ENCODE measurements at places on chromosomes 1 and 21. TPM values are rescaled to one million over a fixed set of nuclear protein-coding genes. Genes with fewer than 3 reads are reported as not detected.

- no peaks in the 10 kb centered on the region for H3K27me3 ChIP-seq
- no peaks in the 10 kb centered on the region for H3K36me3 ChIP-seq
- peak; percentile 58 for DNase-seq
- no peak overlapping the region for H3K4me3 ChIP-seq
- no peak overlapping the region for H3K27ac ChIP-seq
Observed at GRCh38 chr1:246012341-246012740, 494.7 kb downstream of the SMYD3 start.

GRCh38 chr1:12081648-12082396 lies 18.7 kb downstream of the TNFRSF8 start:
- peaks cover 48% of the 10 kb centered on the region for H3K36me3 ChIP-seq
- no peak for DNase-seq
- H3K4me3 ChIP-seq = peak overlapping the region; percentile 47
- H3K4me1 ChIP-seq = peaks cover 41% of the 10 kb centered on the region
- H3K27me3 ChIP-seq = no peaks in the 10 kb centered on the region
- H3K27ac ChIP-seq = peak overlapping the region; percentile 69

- H3K27ac ChIP-seq = no peak overlapping the region
- H3K4me3 ChIP-seq = no peak overlapping the region
- no peaks in the 10 kb centered on the region for H3K4me1 ChIP-seq
- H3K27me3 ChIP-seq = peaks cover 2% of the 10 kb centered on the region
- H3K36me3 ChIP-seq = no peaks in the 10 kb centered on the region
Observed at GRCh38 chr1:208551633-208552320, 307.6 kb upstream of the PLXNA2 start.

- peaks cover 6% of the 10 kb centered on the region for H3K27me3 ChIP-seq
- DNase-seq = no peak
- H3K4me3 ChIP-seq = no peak overlapping the region
- H3K4me1 ChIP-seq = peaks cover 2% of the 10 kb centered on the region
Observed at GRCh38 chr1:91778964-91779363, 107.0 kb downstream of the TGFBR3 start.

DNA sequence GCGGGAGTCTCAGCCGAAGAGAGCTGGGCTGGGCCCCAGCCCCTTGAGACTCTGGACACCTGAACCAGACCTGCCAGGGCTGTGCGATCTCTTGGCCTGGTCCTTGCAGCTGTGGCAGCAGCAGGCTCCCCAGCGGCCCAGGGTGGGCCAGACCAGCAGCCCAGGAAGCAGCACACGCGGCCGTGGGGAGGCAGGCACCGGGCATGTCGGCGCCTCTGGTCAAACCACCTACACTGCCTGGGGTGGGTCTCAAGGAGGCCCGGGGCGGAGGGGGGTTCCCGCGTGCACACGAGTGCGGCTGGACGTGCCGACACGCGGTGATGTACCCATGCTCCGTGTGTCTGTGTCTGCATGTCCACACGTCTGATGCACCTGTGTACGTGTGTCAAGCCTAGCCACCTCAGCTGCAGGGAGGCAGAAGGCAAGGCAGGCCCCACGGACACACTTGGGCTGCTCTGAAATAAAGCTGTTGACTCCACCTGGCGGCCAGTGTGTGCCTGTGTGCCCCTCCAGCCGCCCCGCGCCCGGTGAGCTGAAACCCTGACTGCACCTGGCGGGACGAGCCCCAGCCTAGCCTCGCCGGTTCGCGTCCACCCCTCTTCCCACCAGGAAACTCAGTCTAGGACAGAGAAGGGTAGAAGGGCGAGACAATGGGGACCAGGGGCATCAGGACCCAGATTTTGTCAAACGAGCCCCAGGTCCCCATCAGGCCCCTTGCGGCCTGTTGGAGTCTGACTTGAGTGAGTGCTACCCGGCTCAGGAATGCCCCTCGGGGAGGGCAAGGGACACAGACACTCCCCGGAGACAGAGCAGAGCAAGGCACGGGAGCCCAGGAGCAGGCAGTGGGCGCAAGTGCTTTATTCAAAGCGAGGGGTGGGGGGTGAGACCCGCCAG lies 11.6 kb downstream of the SCNN1D start:
- no peak overlapping the region for H3K27ac ChIP-seq
- DNase-seq = peak; percentile 89
- H3K4me3 ChIP-seq = no peak overlapping the region
- H3K36me3 ChIP-seq = peaks cover 2% of the 10 kb centered on the region
- no peaks in the 10 kb centered on the region for H3K27me3 ChIP-seq

DNA sequence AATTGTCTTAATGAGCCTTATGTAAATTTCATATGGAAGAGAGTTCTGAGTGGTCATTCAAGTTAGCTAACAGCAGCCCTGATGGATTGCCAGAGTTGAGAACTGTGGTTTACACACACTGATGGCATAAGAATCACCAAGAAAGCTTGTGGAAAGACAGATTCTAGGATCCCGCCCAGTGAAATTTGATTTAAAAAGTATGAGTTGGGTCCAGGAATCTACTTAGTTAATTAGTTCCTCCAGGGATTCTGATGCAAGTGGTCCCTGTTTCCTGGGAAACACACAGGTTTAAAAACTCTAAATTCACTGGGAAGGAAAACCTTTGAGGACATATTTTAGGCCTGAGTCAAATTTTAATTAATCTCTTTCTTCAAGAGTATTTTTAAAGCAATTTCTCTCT lies 144.3 kb downstream of the NTPCR start:
- no peak overlapping the region for H3K4me3 ChIP-seq
- peaks cover 15% of the 10 kb centered on the region for H3K36me3 ChIP-seq
- peak; percentile 23 for DNase-seq
- no peaks in the 10 kb centered on the region for H3K27me3 ChIP-seq
- H3K27ac ChIP-seq = no peak overlapping the region

DNA sequence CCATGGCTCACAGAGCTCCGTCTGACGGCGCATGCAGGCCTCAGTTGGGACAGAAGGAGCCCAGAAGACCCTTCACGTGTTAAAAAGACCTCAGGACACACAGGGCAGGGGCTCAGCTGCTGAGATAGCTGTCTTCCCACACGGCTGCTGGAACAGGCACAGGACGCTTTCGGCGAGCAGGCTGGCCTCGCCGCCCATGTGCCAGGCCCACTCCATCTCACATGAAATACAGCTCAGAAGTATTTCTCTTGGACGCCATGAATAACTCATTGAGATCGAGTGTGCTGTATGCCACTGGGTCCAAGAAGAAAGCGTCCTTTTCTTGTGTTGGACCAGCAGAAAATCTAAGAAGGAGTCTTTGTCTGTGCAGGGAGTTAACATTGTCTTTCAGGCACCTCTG lies 69.6 kb downstream of the SIM2 start:
- DNase-seq = no peak
- no peak overlapping the region for H3K4me3 ChIP-seq
- no peaks in the 10 kb centered on the region for H3K36me3 ChIP-seq
- H3K27me3 ChIP-seq = no peaks in the 10 kb centered on the region
- no peaks in the 10 kb centered on the region for H3K4me1 ChIP-seq
- no peak overlapping the region for H3K27ac ChIP-seq

DNA sequence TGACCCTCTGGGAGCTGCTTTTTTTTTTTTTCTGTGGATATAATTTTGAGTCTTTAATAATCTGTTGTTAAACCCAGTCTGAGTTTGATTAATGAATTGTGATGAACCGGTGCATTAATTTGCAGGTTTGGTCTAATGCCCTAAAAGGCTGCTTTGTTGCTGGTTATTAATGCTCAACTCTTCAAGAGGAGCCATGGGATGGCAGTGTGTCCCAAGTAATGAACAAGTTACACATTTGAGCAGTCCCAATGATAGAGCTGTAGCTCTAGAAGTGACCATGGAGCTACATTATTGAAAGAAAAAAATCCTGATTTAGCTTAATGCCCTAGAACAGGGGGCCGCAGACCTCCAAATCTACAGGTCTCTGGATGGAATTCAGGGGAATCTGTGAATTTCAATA lies 53.1 kb downstream of the RWDD3 start:
- H3K27me3 ChIP-seq = no peaks in the 10 kb centered on the region
- no peaks in the 10 kb centered on the region for H3K4me1 ChIP-seq
- H3K36me3 ChIP-seq = no peaks in the 10 kb centered on the region
- H3K27ac ChIP-seq = no peak overlapping the region
- H3K4me3 ChIP-seq = no peak overlapping the region
- DNase-seq = no peak

- H3K27me3 ChIP-seq = peaks cover 5% of the 10 kb centered on the region
- H3K27ac ChIP-seq = no peak overlapping the region
- H3K4me3 ChIP-seq = no peak overlapping the region
- peaks cover 13% of the 10 kb centered on the region for H3K4me1 ChIP-seq
- peaks cover 3% of the 10 kb centered on the region for H3K36me3 ChIP-seq
- DNase-seq = no peak
Observed at GRCh38 chr1:91498035-91498434, 2.6 kb upstream of the CDC7 start.

DNA sequence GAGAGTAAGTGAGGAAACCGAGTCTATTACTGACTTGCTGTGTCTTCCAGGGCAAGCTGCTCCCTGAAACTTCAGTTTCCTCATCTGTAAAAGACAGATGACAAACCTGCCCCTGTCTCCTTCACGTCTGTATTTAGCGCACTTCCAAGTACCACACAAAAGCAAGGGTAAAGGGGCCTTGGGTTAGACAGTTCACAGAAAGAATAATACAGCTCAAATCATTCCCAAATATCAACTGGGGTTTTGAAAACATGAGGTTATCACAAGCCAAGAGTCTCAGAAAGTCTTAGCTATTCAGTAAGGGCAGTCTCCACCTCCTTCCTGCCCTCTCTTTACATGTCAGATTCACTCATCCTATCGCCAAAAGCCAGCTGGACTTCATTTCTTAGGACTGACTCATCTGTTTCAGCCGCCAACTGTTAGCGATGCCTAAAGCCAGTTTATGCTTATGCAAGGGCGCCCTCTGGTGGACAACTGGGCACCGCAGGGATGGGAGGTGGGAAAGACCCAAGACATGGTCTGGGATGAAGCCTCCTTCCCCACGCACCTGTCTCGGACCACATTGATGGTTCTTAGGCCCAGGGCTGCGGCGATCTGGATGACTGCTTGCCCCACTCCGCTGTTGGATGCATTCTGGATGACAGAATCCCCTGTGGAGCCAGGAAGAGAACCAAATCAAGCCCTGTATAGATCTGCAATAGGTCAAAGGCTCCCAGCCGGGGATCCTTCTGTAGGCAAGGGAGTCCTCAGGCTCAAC lies 21.1 kb upstream of the SRSF4 start:
- no peak overlapping the region for H3K4me3 ChIP-seq
- no peaks in the 10 kb centered on the region for H3K27me3 ChIP-seq

GRCh38 chr1:61370177-61370912 lies 288.0 kb downstream of the NFIA start:
- H3K4me3 ChIP-seq = no peak overlapping the region
- H3K36me3 ChIP-seq = no peaks in the 10 kb centered on the region
- H3K27ac ChIP-seq = no peak overlapping the region
- no peak for DNase-seq
- peaks cover 8% of the 10 kb centered on the region for H3K27me3 ChIP-seq

- no peaks in the 10 kb centered on the region for H3K4me1 ChIP-seq
- H3K36me3 ChIP-seq = no peaks in the 10 kb centered on the region
- no peak for DNase-seq
- H3K27ac ChIP-seq = no peak overlapping the region
Observed at GRCh38 chr1:230463326-230463725, 37.2 kb upstream of the PGBD5 start.

GRCh38 chr1:173424782-173425407 lies 52.2 kb upstream of the PRDX6 start:
- H3K27ac ChIP-seq = no peak overlapping the region
- H3K27me3 ChIP-seq = no peaks in the 10 kb centered on the region
- H3K4me3 ChIP-seq = no peak overlapping the region
- H3K4me1 ChIP-seq = peaks cover 13% of the 10 kb centered on the region
- DNase-seq = no peak

DNA sequence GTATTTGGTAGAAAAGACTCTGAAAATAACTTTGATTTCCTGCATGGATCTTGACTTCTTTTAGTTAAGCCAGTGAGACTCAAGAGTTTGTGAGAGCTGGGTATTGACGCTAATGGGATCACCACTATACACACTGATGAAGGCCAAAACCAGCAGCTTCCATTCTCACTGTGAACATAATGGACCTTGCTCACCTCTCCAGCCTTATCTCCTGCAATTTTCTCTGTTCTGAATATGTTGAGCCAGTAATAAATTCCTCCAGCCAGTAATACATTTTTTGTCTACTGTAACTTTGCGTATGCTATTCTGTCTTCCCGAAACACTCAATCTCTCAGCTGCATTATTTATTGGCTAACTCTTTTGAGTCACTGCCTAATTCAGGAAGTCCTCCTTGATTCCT lies 111.6 kb upstream of the PPP2R5A start:
- DNase-seq = no peak
- no peaks in the 10 kb centered on the region for H3K27me3 ChIP-seq
- H3K36me3 ChIP-seq = peaks cover 3% of the 10 kb centered on the region

DNA sequence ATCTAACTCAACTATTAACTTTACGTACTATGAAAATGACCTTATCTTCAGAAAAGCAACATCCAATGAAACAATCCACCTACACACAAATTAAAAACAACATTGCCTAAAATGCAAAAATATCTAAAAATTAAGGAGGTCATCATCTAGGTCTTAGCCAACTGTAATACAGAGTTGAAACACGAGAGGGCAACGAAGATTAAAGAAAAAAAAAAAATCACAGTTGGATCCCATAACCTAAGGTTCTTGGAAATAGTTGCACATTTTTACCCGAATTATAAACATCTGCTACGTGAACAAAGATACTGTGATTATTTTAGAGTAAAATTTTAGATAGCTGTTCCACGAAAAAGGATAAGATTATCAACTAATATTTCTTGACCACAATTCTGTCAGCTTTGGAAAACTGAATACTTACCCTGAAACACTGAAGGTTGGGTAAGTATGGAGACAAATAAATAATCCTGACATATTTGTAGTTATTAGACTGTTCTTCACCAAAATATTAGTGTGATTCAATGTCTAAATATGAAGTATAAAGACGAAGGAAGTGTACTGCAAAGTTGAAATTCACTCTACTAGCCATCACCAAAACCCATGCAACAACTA lies 88.0 kb upstream of the AK4 start:
- no peak overlapping the region for H3K4me3 ChIP-seq
- H3K27me3 ChIP-seq = no peaks in the 10 kb centered on the region
- peaks cover 9% of the 10 kb centered on the region for H3K4me1 ChIP-seq
- no peak overlapping the region for H3K27ac ChIP-seq
- peaks cover 15% of the 10 kb centered on the region for H3K36me3 ChIP-seq
- DNase-seq = peak; percentile 64

DNA sequence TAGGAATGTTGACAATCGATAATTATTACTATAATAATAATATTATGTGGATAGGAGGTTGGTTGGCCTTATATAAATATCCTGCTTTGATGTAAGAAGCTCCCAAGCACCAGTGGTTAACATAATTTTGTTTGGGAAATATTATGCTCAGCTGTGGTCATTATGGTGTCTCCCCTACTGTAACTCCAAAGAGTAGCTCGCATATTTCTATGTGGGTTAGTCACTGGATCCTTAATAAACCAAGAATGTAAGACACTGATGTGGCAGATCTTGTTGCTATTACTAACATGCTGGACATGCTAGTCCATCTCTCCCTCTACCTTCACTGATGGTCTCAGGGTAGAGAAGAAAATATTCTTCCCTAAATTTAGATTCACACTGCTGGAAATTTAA lies 79.2 kb upstream of the RALGPS2 start:
- no peak overlapping the region for H3K4me3 ChIP-seq
- peaks cover 2% of the 10 kb centered on the region for H3K27me3 ChIP-seq
- DNase-seq = no peak

The SMIM1 gene
- 0.66 TPM for total RNA-seq

The RBM34 gene
- 135 TPM for total RNA-seq

The LIN28A gene
- not detected for total RNA-seq

The GNG12 gene
- total RNA-seq = 0.05 TPM

The RAB3B gene
- 0.02 TPM for total RNA-seq

The AK5 gene
- total RNA-seq = 0.17 TPM

The FCRL5 gene
- total RNA-seq = not detected

The PLPPR5 gene
- not detected for total RNA-seq

The MARK1 gene
- total RNA-seq = not detected
